ENCODE measurements at places on chromosomes 3 and 15. TPM values are rescaled to one million over a fixed set of nuclear protein-coding genes. Genes with fewer than 3 reads are reported as not detected.
A peak's percentile ranks its signal among the peaks of the same experiment; 100 is the strongest.

Gene TM6SF1
- 13.3 TPM for total RNA-seq

Gene CCK
- not detected for total RNA-seq

Gene CHRD
- not detected for total RNA-seq

Gene TMEM212
- not detected for total RNA-seq

GRCh38 chr3:148903022-148903442 is 37.9 kb downstream of the CPA3 start:
- no peak for DNase-seq

DNA sequence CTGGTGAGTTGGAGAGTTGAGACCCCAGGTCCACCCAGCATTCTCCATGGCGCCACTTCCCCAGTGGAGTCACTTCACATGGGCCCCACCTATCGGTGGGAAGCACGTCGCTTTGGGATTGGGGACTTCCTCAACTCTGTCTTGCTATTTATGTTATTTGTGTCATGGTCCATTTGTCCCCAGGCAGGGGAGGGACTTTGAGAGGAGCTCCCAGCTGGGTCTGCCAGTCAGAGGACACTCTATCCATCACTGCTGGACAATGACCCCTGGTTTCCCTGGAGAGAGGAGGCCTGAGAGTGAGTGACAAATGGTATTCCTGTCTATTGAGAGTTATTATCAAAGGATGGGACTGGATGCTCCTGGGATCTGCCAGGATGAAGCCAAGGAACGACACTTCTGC is 127.6 kb downstream of the RAB11A start:
- DNase-seq: no peak

DNA sequence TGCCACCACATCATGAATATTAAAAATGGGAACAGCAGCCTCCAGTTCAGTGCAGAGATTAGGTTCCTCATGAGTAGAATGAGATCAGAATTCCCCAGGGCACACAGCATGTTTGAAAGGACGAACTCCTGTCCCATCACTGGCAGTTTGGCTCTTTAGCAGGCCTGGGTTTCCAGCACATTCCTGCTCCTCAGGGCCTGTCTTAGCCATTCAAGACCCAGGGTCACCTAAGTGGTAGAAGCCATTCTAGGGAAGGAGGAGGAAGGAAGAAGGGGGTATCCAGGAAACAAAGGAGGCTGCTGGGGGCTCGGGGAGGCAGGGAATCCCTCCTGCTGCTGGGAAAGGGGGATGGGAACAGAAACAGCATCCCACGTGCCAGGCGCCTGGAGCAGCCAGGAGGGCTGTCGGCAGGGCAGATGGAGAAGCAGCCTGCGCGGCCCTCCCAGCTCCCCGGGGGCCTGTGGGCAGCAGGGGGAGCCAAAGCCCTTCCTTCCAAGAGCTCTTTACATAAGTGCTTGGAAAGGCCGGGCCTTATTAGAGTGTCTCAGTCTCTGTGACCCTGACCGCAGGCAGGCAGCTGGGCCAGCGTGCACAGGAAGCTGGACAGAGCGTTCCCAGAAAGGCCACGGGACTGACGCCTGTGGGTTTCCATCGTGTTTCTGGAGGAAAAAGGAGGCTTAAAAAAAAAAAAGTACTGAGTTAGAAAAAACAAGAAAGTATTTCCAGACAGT is 24.7 kb downstream of the LOXL1 start:
- peak; percentile 85 for DNase-seq

DNA sequence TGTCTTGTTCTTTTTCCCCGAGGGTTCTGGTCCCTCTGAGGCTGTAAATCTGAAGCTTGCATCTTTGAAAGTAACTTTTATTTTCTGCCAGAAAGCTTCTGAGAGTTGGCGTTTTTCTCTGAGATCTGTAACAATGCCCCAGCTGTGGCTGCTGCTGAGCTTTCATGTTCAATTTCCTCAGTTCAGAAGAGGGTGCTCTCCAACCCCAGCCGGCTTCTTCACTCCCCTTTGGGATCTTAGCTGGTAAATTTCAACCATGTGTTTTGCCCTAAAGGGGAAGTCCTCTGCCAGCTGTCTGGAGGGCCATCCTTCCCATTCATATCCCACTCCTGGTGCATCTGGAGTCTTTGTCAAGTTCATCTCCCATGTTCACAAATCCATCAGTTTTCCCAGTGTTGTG is 18.3 kb upstream of the CFAP100 start:
- DNase-seq: no peak

Data from activated CD8-positive, alpha-beta memory T cell treated with anti-CD3 and anti-CD28 coated beads, Interleukin-2, amount 10 ng/mL, durations not matched to agents 7 days and 5 days (primary cell).